ENCODE measurements at places on chromosomes 3 and 15.
A peak's percentile ranks its signal among the peaks of the same experiment; 100 is the strongest.

DNA sequence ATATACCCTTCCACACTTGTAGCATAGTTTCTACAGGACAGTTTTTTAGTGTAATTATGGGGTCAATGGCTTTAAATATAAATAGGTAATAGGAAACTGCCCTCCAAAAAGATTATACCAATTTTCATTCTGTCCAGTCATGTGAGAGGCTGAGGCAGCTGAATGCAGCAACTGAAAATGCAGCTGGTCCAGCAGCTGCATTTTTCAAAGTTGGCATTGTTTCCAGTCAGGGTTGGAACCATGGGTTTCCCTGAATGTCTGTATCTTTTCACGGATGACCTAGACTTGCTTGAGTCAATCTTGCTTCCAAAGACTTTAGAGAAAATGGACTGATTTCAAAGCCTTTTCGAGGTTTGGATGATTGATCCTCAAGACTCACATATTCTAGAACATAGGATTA is 9.9 kb upstream of the KNL1 start:
- DNase-seq = no peak

DNA sequence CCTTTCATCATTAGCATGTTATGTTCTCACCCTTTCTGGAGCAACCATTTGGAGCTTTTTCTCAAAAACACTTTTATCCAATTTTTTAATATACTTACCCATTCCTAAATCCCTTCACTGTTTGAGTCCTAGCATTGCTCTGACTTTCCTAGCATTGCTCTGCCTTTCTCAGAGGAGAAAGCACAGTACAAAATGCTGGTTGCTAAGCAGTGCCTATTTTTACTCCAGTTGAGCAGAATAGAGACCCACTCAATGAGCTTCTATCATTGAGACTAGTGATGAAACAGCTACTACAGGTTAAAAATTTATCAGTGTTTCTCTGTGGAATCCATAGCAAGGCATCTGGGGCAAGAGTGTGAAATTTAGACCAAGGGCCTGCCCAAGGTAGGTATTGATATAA is 21.8 kb upstream of the IL1RAP start:
- DNase-seq = no peak

GRCh38 chr3:161503271-161503670 is 6.7 kb downstream of the OTOL1 start:
- no peak for DNase-seq

- DNase-seq = peak; percentile 3
Measured at GRCh38 chr3:21330293-21330692, 420.7 kb downstream of the ZNF385D start.

DNA sequence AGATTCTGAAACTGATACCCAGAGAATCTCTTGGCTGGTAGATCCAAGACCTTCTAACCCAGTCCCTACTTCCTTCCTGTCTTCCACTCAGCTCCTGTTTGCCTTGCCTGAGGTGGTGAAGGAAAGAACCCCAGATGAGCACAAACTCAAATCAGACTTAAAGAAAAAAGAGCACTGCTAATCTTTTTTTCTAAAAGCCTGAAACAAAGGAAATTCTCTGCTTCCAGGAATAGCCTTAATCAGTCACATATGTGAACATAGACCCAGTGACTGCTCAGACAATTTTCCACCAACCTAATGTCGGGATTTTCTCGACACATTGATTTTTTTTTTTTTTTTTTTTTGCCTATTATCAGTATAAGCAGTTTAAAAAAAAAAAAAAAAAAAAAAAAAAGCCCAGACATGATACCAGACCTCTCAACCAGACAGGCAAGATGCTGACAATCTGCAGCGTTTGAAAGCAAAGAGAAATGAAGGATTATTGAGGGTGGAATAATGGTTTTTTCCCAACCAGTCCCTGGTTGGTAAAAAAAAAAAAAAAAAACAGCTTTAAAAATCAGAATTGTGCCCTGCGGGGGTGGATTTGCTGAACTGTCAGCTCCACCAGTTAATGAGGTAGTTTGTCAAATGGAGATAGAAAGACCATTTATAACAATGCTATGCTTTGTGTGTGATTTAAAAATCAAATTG is 256.8 kb upstream of the RARB start:
- no peak for DNase-seq
